Osteoblast (primary cell): ENCODE measurements at places on chromosomes 6 and 20. TPM values are rescaled to one million over a fixed set of nuclear protein-coding genes. Genes with fewer than 3 reads are reported as not detected.

SMPD2 gene
- total RNA-seq: 14.8 and 15.0 TPM in 2 replicates

TBXT gene
- total RNA-seq: not detected in 2 replicates

TTLL9 gene
- total RNA-seq: 0.59 and 0.72 TPM in 2 replicates

GUCA1A gene
- not detected in 2 replicates for total RNA-seq

ADGRF5 gene
- total RNA-seq: under 0.01 TPM in 2 replicates

CRISP2 gene
- total RNA-seq: not detected in 2 replicates

HIVEP1 gene
- total RNA-seq: 18.8 and 21.2 TPM in 2 replicates

CBFA2T2 gene
- 10.3 and 11.2 TPM in 2 replicates for total RNA-seq

SYCP2 gene
- total RNA-seq: 0.59 and 1.4 TPM in 2 replicates

- H3K27me3 ChIP-seq: no peaks in the 10 kb centered on the region
- H3K4me3 ChIP-seq: no peak overlapping the region
- H3K4me1 ChIP-seq: peaks cover 6% of the 10 kb centered on the region
- no peaks in the 10 kb centered on the region for H3K36me3 ChIP-seq
Measured at GRCh38 chr6:20866036-20866435, 331.8 kb downstream of the CDKAL1 start.

DNA sequence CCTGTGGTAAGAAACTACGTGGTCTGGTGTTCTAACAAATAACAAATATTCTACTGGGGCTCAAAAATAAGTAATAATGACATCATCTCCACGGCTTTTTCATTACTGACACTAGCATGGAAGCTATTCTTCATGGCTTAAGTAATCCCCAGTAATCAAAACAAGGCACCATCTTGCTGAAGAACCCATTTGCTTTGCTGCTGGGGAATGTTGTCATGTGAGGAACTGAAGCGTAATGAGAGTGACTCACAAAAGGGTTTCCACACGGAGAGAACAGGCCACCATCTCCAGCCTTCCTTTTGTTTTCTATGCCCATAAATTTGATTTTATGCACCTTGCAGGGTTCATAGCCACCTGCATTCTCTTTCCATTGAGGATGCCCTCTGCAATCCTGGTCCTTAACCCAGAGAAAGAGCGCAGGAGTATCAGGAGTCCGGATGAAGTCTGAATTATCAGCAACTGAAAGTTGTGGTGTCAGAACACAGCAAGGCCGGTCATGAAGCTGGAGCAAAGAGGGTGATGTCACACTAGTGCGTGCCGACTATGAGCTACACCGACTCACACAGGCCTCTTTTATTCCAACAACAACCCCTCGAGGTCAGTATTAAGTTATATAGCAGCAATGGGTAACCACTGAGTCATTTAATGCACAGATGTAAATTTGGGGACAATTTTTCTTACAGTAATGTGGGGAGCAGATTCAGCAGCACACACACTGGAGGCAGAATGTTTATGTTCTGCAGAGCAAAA is 173.7 kb upstream of the SSTR4 start:
- H3K36me3 ChIP-seq: no peaks in the 10 kb centered on the region
- DNase-seq: no peak
- peaks cover 3% of the 10 kb centered on the region for H3K27me3 ChIP-seq
- no peaks in the 10 kb centered on the region for H3K4me1 ChIP-seq
- no peak overlapping the region for H3K4me3 ChIP-seq

DNA sequence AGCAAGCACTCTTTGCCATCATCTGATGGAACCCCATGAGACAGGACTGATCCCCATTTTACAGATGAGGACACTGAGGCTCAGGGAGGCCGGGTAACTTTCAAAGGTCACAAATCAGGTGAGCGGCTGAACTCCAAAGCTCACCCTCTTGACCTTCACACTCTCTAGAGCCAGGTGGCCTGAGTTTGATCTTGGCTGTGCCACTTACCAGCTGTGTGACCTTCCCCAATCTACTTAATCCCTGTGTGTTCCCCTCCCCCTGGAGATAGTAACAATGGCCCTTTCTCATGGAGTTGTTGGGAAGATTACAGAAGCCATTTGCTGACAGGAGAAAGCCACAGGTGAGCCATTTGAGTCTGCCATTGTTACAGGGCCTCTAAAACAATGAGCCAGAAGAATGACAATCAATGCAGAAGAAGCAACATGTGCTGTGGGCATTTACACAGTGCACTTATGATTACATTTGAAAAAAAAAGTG is 34.5 kb downstream of the BMP7 start:
- no peak for DNase-seq
- no peak overlapping the region for H3K4me3 ChIP-seq
- H3K27ac ChIP-seq: no peak overlapping the region
- no peaks in the 10 kb centered on the region for H3K4me1 ChIP-seq
- H3K27me3 ChIP-seq: no peaks in the 10 kb centered on the region
- no peaks in the 10 kb centered on the region for H3K36me3 ChIP-seq

GRCh38 chr20:5430670-5431069 is 113.9 kb upstream of the PROKR2 start:
- H3K27ac ChIP-seq: no peak overlapping the region
- H3K4me3 ChIP-seq: no peak overlapping the region
- no peaks in the 10 kb centered on the region for H3K36me3 ChIP-seq
- peaks cover 2% of the 10 kb centered on the region for H3K27me3 ChIP-seq
- DNase-seq: no peak

GRCh38 chr20:32024683-32025295 is 14.6 kb downstream of the CCM2L start:
- no peak overlapping the region for H3K27ac ChIP-seq
- no peaks in the 10 kb centered on the region for H3K4me1 ChIP-seq
- peaks cover 48% of the 10 kb centered on the region for H3K27me3 ChIP-seq
- no peak for DNase-seq

DNA sequence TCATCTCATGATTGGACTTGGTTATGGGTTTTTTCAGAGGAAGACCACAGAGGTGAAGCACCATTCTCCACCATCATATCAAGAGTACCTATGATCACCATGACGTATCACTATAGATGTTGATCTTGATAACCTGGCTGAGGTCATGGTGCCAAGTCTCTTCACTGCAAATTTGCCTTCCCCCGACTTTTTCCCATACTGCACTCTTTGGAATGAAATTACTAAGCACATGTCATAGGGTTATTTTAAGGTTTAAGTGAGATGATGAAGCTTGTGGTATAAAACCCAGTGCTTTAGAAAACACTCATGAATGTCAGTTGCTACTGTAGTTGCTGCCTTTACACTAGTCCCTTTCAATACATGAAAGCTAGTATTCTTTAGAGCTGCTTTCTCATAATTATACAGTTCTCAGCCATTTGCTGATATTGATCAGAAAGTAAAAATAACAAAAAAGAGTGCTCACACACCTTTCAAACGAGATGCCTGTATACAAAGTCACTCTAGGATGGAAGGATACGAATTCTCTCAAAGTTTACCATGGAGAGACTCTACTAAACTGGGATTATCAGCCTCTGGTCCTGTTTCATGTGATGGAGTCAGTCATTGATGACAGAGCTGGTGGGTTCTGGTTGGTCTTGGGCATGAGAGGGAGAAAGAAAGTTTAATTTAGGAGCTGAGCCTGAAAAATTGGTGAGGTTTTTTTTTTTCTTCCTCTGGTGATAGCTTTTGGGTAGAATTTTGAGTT is 228.1 kb downstream of the PRL start:
- no peak for DNase-seq
- H3K27ac ChIP-seq: no peak overlapping the region
- H3K4me1 ChIP-seq: peaks cover 3% of the 10 kb centered on the region
- H3K36me3 ChIP-seq: no peaks in the 10 kb centered on the region
- H3K27me3 ChIP-seq: no peaks in the 10 kb centered on the region
- no peak overlapping the region for H3K4me3 ChIP-seq

GRCh38 chr20:20500312-20500711 is 132.4 kb downstream of the INSM1 start:
- DNase-seq: no peak
- H3K27me3 ChIP-seq: no peaks in the 10 kb centered on the region
- H3K36me3 ChIP-seq: no peaks in the 10 kb centered on the region
- no peak overlapping the region for H3K27ac ChIP-seq
- H3K4me1 ChIP-seq: no peaks in the 10 kb centered on the region

DNA sequence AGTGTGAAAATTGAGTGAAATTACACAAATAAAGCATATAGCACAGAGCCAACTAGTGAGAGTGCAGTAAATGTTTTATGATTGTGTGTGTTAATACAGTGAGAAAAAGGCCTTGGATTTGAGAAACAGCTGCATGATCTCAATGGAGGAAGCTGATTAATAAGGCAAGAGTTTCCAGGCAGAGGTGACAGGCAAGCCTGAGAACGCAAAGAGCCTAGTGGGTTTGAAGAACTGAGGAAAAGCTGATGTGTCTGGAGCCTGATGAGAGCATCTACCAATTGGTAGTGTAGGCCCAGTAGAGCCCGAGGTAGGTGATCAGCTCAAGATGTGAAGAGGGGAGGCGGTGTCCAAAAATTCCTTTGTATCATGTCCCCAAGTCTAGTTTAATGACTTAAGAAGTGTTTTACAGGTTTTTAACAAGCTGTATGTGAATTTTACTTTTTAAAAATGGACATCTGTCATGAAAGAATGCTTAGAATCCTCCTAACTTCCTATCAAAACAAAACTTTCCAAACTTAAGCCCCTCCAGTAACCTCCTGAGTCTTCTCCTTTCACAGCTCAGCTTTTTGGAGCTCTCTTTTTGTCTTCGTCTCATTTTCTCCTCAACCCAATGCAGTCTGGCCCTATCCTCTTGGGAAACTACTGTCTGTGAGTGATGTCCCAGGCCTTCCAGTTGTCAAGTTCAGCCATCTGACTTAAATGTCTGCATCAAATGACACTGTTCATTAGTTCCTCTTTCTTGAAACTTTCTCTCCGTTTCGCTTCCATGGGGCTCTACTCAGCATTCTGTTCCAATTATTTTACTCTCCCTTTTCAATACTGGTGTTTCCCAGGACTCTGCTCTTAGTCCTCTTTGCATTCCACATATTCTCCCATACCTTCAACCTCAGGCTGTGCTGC is 1.2 kb downstream of the CDC40 start:
- peak overlapping the region; percentile 90 for H3K27ac ChIP-seq
- peaks cover 16% of the 10 kb centered on the region for H3K4me1 ChIP-seq
- peak; percentile 72 for DNase-seq
- no peaks in the 10 kb centered on the region for H3K36me3 ChIP-seq

DNA sequence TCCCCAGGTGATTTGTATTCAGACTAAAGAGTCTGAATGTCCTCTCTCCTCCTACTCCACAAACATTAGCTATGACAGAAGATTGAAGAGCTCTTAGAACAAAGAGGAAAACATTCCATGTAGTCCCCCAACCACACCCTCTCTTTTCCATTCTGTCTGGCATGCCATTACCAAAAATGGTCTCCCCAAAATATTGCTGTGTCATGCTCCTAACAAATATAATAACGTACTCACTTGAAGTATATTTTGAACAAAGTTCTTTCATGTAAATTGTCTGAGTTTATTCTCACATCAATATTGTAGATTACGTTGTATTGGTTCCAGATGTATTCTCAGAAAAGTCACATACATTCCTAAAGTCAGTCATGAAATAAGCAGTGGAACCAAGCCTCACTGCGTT is 467.3 kb upstream of the IRAK1BP1 start:
- H3K27ac ChIP-seq: no peak overlapping the region
- H3K27me3 ChIP-seq: no peaks in the 10 kb centered on the region
- H3K36me3 ChIP-seq: no peaks in the 10 kb centered on the region
- no peak for DNase-seq

- no peaks in the 10 kb centered on the region for H3K4me1 ChIP-seq
- H3K36me3 ChIP-seq: no peaks in the 10 kb centered on the region
- H3K27me3 ChIP-seq: no peaks in the 10 kb centered on the region
- no peak overlapping the region for H3K4me3 ChIP-seq
Measured at GRCh38 chr6:89583559-89583958, 55.0 kb downstream of the LYRM2 start.

- peak; percentile 95 for DNase-seq
- peaks cover 4% of the 10 kb centered on the region for H3K36me3 ChIP-seq
Measured at GRCh38 chr6:118894425-118895260, 691 bp downstream of the ASF1A start.

DNA sequence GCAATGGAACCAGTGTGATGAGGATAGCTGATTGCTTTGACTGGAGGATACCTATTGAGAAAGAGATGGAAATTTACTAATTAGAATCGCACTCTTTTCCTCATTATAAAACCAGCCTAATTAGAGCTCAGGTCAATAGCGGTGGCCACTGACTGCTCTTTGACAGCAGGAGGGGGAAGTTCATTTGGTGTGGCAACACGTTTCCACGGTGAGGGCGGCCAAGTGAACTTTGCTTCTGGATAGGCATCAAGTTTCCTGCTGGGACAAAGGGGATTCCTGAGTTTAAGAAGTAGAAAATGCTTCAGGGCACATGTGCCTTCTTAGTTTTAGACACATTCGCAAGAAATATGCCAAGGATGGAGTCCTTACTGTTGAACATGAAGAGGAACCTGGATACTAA is 145.3 kb upstream of the NRN1 start:
- no peak overlapping the region for H3K4me3 ChIP-seq
- no peak for DNase-seq
- no peak overlapping the region for H3K27ac ChIP-seq
- H3K4me1 ChIP-seq: no peaks in the 10 kb centered on the region

DNA sequence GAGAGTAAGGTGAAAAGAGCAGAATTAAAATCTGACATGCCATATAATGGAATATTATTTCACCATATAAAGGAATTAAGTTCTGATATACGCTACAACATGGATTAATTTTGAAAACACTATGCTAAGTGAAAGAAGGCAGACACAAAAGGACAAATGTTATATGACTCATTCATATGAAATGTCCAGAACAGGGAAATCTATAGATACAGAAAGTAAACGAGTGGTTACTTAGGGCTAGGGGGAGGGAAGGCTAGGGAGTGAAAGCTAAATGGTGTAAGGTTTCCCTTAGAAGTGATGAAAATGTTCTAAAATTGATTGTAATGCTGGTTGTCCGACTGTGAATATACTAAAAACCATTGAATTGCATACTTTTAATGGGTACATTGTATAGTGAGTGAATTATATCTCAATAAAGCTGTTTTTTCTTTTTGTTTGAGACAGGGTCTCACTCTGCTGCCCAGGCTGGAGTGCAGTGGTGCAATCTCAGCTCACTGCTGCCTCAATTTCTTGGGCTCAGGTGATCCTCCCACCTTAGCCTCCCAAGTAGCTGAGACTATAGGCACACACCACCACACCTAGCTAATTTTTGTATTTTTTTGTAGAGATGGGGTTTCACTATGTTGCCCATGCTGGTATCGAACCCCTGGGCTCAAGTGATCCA is 8.2 kb downstream of the PRPH2 start:
- DNase-seq: no peak
- H3K27ac ChIP-seq: no peak overlapping the region
- H3K4me3 ChIP-seq: no peak overlapping the region
- no peaks in the 10 kb centered on the region for H3K36me3 ChIP-seq

GRCh38 chr20:58709013-58709702 is 16.6 kb downstream of the NPEPL1 start:
- no peak overlapping the region for H3K4me3 ChIP-seq
- H3K4me1 ChIP-seq: no peaks in the 10 kb centered on the region
- H3K36me3 ChIP-seq: peaks cover 14% of the 10 kb centered on the region
- H3K27ac ChIP-seq: no peak overlapping the region
- peak; percentile 63 for DNase-seq
- no peaks in the 10 kb centered on the region for H3K27me3 ChIP-seq
